ENCODE measurements at places on chromosomes 7 and 10.

GRCh38 chr7:55405856-55406541 is 40.9 kb downstream of the LANCL2 start:
- no peak for DNase-seq

- no peak for DNase-seq
Observed at GRCh38 chr7:133583545-133584171, 330.8 kb downstream of the EXOC4 start.

- no peak for DNase-seq
Observed at GRCh38 chr7:128177768-128178550, 63.1 kb upstream of the LEP start.

DNA sequence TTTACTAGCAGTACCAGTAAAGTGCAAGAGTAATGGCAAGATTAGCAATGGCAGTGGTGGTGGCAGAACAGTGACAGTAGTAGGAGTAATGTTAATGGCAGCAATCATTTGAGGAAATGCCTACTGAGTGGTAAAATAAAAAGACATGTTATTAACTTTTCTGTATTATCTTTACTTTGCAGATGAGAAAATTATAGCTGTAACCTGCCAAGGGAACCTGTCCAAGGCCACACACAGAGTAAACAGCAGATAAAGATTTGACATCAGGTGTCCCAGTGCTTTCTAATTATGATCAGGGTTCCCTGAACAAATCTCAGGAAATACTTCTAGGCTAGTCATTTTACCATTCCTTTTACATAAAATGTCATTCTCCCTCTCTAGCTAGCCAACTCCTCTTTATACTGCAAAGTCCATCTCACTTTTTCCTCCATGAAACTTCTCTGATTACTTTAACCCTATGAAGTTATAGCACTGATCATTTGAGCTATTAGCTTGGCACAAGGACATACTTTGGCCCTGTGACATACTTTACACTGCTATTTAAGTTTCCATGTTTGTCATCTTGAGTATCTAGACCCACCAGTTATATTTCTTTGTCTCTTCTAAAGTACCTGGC is 219.1 kb downstream of the TAX1BP1 start:
- no peak for DNase-seq
